ENCODE measurements at places on chromosomes 6 and 20. TPM values are rescaled to one million over a fixed set of nuclear protein-coding genes. Genes with fewer than 3 reads are reported as not detected.
A peak's percentile ranks its signal among the peaks of the same experiment; 100 is the strongest.

DNA sequence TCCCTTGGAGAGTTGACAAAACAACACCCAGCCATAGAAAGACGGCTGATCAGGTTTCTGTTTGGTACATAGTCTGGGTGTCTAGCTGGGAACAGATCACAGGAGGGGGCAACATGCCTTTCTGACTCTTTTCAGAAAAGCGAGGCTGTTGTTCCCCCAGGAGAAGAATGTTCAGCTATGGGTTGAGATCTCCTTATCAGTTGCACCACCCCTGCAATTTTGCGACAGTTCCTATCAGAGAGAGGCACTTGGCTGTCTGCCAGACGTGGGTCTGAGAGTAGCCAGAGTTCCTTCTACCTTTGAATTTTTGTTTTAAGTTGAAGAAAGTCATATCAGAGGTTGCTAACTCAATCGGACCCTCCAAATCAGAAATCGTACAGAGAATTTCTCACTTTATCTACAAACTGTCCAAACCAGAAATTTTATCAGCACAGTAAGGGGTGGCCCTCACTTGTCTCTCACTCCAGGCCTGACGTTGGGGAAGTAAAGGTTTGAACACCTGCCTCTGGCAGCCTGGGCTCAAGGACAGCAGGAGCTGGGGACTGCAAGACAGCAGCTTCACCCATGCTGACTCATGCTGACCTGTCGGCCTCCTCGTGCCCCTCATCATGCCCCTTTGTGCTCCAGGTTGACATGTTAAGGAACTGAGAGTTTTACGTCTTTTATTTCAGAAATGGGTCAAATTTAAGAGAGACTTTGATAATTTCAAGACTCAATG, 42.3 kb downstream of the TMC2 start:
- DNase-seq: no peak
- no peaks in the 10 kb centered on the region for H3K36me3 ChIP-seq
- no peaks in the 10 kb centered on the region for H3K4me1 ChIP-seq
- H3K4me3 ChIP-seq: no peak overlapping the region
- H3K27ac ChIP-seq: no peak overlapping the region

Gene MOG
- total RNA-seq: not detected

Gene ZSCAN23
- total RNA-seq: 0.73 TPM

DNA sequence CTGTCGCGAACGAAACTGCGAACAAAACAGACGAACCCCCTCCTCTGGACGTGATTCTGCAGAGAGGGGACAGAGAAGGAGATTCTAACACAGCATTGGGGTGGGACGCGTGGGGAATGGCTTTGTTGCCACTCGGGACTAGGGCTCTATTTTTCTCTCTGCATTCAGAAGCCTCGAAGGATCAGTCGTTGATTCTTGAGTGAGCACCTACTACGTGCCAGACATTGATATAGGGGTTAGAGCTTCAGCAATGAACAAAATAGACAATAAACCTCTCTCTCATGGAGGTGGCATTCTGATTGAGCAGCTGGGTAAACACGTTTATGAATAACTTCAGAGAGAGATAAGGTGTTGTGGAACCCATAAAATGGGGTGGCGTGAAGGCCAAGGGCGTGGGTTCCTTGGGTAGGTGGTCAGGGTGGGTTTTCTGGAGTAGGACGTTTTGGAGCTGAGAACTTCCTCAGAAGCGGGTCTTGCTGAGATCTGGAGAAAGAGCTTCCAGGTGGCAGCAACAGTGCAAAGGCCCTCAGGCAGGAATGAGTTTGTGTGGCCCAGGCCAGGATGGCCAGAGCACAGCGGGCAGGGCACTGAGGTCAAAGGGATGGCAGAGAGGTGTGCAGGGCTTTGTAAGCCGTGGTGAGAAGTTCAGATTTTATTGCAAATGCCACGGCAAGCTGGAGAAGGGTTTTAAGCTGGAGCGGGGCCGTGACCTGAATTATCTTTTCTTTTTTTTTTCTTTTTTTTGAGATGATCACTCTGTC, 884 bp downstream of the SLC2A10 start:
- no peaks in the 10 kb centered on the region for H3K36me3 ChIP-seq
- peak; percentile 71 for DNase-seq
- H3K4me1 ChIP-seq: peaks cover 61% of the 10 kb centered on the region
- H3K27me3 ChIP-seq: no peaks in the 10 kb centered on the region
- H3K4me3 ChIP-seq: peak overlapping the region; percentile 80
- H3K27ac ChIP-seq: peak overlapping the region; percentile 87

DNA sequence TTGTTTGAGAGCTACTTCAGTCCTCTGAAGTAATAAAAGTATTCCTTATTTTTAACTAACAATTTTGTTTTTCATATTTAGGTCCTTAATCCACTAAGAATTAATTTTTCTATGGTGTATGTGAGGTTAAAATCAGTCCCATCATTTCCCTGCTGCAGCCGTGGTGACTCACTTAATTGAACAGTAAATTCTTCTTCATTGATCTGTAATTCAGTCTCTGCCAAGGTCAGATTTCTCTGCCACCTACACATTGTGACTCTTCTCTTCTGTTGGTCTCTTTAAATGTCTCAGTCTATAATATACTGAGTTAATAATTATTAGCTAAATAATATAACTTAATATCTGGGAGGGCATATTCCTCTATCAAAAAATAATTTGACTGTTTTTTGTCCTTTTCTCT, 262.3 kb downstream of the UTRN start:
- no peaks in the 10 kb centered on the region for H3K27me3 ChIP-seq
- DNase-seq: no peak
- peaks cover 6% of the 10 kb centered on the region for H3K36me3 ChIP-seq
- no peak overlapping the region for H3K27ac ChIP-seq

DNA sequence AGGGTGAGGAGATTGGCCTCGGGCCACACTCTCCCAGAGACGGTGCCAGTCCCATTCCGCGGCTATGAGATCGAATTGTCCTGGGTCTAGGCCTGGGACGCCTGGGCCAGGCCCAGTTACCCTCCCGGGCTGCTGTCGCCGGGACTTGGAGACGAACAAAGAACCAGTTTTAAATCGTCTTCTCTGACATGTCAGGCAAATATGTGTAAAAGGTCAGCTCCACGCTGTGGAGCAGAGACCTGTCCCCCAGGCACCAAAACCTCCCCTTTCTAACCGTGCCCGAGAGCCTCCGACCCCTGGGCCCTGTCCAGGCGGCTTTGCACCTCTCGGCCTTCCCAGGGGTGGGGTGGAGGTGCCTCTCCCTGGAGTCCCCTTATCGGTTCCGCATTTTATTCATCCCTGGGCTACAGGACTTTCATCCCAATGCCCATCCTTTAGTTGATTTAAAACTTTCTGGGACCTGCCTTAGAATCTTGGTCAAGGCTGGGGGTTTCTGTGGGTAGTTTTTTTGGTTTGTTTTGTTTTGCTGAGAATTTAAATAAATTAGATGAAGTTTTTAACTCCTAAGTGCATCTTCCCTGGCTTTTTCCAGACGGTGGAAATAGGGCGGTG, 5.8 kb upstream of the TFAP2A start:
- no peak overlapping the region for H3K4me3 ChIP-seq
- H3K27ac ChIP-seq: no peak overlapping the region
- DNase-seq: no peak
- no peaks in the 10 kb centered on the region for H3K36me3 ChIP-seq

- H3K36me3 ChIP-seq: no peaks in the 10 kb centered on the region
- no peak for DNase-seq
- no peak overlapping the region for H3K4me3 ChIP-seq
Measured at GRCh38 chr6:167470836-167471547, 146.1 kb downstream of the TTLL2 start.

GRCh38 chr20:37848706-37849105, 54.2 kb upstream of the VSTM2L start:
- no peak overlapping the region for H3K27ac ChIP-seq
- no peak for DNase-seq
- no peaks in the 10 kb centered on the region for H3K4me1 ChIP-seq
- H3K36me3 ChIP-seq: no peaks in the 10 kb centered on the region
- H3K27me3 ChIP-seq: no peaks in the 10 kb centered on the region

Gene C20orf202
- total RNA-seq: not detected

Data from right lobe of liver (tissue), 6 donors.